ENCODE measurements at places on chromosomes 6 and 20. TPM values are rescaled to one million over a fixed set of nuclear protein-coding genes. Genes with fewer than 3 reads are reported as not detected.

DNA sequence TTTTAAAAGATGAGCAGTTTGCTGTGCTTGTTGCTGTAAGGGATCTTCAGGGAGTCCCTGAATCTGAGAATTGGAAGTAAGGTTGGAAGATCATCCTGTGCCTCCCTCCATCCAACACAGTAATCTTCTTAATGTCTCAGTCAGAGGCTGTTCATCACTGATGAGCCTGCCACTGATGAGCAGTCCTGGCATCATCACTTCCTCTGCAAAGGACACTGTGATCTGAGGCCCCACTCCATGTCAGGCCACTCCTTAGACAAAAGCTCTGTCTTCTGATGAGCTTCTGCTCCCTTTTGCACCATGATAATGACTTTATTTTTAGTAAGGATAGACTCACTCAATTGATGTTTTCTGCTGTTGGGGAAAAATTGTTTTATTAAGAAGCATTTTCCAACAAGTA is 121.0 kb downstream of the UST start:
- DNase-seq, result no peak

GRCh38 chr20:62043131-62043914 is 22.4 kb downstream of the TAF4 start:
- DNase-seq, result no peak

DNA sequence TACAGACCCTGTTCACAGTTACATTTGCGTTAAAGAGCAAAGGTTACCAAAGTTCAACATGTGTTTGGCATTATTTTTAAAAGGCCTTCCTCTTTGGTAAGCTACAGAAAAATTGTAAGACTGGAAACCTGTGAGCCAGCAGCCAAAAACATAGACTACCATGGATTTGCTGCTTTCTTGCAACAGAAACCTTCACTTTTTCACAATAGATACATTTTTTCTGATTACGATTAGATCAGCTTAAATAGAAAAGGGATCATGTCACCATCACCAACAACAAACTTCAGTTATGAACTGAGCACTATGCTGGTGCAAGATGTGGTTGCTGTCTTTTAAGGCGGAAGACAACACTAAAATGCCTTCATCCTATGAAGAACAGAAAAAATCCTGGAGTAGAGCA is 112.3 kb upstream of the MARCKS start:
- no peak for DNase-seq

DNA sequence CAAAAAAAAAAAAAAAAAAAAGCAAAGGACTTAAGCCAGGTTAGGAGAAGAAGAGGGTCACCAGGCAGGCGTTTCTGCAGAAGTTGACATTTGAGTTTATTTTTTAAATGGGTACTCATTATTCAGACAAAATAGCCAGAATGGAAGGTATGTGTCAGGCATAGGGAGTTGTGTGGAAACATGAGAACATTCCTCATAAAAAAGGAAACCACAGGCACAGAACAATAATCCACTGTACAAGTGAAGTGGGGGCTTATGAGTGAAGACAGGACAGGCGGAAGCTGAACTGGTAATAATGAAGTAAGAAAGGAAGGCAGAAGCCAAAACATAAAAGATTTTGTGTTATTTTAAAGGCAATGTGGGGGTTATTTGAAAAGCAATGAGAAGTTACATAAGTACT is 104.6 kb downstream of the EPB41L2 start:
- no peak for DNase-seq

GRCh38 chr6:28368522-28368921 is 18.8 kb downstream of the ZKSCAN3 start:
- no peak for DNase-seq

Gene HLA-DRB1
- not detected for total RNA-seq

Gene PI16
- total RNA-seq, result not detected

Gene THBD
- total RNA-seq, result 1.2 TPM
